ENCODE measurements at places on chromosomes 1 and 21. TPM values are rescaled to one million over a fixed set of nuclear protein-coding genes. Genes with fewer than 3 reads are reported as not detected.

GRCh38 chr1:244352156-244352830, 99.4 kb downstream of the ADSS2 start:
- DNase-seq, result no peak

DNA sequence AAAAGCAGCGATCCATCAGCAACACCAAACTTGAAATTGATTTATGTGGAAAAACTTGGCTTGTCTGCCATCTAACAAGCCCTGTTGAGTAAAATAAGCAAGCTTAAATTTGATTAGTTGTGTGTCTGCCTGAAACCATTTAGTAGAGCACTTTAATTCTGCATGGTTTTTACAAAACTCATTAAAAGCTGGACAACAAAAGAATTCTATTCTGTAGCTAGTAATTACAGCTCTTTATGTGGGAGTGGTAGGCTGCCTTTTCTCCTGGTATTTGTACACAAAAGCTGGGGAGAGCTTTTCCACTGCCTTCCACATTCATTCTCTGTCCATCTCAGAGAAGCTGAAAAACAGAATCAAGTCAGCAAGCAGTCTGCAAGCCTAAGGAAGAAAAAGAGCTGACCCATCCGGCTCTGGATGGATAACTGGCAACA, 1.7 kb downstream of the ETS2 start:
- DNase-seq, result no peak

- DNase-seq, result no peak
Measured at GRCh38 chr1:184536246-184536985, 149.6 kb downstream of the C1orf21 start.

GRCh38 chr1:240100371-240100934, 8.8 kb downstream of the FMN2 start:
- DNase-seq, result no peak

DNA sequence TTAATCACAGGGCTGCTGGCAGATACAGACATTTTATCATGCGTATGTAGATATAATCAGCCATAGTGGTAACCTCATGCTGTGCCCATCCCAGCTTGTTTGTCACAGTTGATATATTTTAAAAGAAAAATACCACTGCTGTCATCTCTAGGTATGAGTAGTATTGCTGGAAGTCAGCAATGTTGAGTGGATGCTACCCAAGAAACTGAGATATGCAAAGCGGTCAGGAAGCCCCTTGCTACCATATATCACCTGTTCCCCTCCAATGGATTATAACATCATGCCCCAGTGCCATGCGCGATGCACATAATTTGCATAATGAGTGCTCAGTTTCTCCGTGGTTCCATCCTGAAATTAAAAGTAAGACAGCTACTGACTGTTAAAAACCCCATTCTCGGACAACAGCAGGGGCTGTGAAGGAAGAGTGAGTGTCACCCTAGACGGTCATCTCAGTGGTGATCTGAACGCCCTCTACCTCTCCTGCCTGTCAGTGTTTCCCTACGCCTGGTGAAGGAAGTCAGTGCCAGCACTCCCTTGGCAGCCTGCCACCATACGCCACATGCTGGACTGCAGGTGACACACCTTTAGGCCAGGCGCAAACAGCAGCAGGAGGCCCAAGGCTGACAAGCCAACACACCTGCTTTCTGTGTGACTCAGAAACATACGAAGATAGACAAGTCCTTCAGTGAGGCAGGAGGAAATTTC, 2.7 kb downstream of the IL10RB start:
- DNase-seq, result peak; percentile 23

GRCh38 chr1:90716552-90717355, at the start of gene BARHL2:
Gene BARHL2 (minus strand): TSS chr1:90717302. CDS start chr1:90717195, 107 bp downstream.
- DNase-seq, result no peak

GRCh38 chr1:223076362-223076761, 66.7 kb downstream of the TLR5 start:
- no peak for DNase-seq

GRCh38 chr1:4650481-4650880, 3.9 kb upstream of the AJAP1 start:
- peak; percentile 76 for DNase-seq

DNA sequence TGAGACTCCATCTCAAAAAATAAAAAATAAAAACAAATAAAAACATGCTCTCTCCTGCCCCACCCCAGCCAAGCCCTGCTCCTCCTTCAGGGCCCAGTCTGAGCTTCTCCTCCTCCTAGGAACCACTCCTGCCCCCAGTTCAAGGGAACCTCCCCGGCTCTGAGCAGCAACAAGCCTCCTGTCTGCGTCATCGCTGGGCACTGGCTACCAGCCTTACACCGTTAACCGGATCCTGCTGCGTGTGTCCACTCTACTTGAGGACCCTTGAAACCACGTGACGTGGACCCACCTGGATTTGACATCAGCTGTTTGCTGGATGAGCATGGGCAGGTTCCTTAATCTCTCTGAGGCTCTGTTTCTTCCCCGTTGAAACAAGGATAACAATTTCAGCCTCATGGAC, 1.6 kb upstream of the TAS1R2 start:
- DNase-seq, result no peak

- no peak for DNase-seq
Measured at GRCh38 chr21:34020983-34021553, 52.3 kb upstream of the MRPS6 start.

GRCh38 chr1:154877370-154877974, 7.4 kb upstream of the KCNN3 start:
- peak; percentile 62 for DNase-seq

DNA sequence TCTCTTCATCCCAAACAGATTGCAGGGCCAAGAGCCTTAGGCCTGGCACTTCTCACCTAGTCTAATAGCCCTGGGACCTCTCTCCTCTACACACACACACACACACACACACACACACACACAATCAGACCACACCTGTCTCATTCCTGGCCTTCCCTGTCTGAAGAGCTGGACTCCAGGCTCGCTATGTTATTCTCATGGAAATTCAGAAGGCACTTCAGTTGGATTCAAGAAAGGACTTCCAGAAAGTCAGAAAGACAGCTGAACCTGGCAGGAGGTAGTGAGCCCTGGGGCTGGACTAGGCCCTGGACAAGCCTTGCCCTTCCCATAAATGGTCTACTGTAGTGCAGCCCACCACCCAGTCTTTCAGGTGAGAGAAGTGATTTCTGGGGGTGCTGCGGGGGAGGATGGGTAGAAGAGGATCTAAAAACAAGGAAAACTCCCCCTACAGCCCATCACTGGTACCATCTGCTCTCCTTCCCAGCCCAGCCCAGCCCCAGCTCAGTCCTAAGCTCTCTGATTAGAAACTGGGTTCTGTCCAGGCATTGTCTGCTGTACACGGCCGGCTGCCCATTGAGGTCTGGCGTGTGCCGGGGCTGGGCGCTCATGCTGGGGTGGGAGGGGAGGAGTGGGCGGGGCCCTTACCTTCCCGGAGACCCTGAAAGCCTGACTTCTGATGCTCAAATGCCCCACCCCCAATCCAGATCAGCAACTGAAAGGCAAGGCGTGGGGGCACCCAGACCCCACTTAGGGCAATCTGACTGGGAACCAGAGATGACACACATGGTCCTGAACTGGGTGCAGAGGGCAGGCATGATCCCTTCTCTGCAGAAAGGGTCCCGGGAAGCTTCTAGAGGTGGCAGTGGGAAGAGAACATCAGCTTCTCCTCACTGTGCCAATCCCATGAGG, 2.5 kb downstream of the KIF21B start:
- DNase-seq, result peak; percentile 55

DNA sequence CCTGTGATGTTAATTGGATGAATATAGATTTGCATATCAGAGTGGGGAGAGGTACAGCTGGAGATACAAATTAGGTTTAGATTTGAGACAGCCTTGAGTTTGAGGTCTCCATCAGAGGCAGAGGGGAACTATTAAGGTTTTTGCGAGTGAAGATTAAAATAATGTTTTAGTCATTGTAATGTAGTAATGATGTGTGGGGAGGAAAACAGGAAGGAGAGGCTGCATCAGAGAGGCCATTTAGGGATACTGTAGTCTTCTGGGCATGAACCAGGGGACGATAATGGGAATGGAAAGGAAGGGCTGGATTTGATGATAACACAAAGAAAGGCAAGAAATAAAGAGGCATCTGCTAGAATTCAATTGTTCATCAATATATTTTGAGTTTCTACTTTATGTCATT, 9.5 kb downstream of the CD84 start:
- DNase-seq, result no peak

DNA sequence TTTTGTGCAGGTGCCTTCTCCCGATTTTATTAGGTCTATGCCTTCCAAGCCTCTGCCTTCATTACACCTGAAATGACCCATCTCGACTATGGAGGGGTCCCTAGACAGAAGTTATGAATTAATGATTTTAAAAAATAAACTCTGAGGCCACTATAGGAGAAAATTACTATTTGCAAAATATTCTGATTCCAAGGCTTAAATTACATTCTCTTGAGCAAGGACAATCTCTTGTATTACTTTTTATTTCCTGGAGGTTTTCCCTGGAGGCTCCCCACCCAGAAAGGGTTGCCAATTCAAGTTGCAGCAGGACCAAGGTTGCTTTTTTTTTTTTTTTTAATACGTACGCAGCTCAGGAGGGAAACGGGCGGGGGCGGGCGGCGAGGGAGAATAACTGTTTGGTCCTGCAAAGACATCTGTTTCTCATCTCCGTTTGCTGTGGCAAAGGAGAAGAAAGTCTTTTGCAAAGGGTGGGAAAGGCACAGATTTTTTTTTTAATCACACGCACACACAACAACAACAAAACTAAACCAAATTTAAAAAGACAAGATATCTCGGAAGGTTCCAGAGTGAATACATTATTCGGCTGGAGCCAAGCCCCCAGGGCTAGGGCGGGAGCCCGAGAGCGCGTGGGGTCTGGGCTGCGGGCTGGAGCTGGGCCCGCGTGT, 618 bp upstream of the SERTAD4 start:
- DNase-seq, result peak; percentile 63

DNA sequence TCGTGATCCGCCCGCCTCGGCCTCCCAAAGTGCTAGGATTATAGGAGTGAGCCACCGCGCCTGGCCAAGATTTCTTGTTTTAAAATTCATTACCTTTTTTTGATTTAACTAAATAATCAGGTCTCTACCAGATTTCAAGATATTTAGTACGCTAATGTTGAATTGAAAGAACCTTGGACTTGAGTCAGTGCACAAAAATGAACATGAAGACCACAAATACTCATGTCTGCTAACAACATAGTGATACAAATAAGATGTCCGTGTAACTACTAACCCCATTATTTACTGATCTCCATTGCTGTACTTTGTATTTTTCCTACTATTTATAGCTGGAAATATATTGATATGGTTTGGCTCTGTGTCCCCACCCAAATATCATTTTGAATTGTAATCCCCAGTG, 16.4 kb downstream of the MPZL1 start:
- no peak for DNase-seq

DNA sequence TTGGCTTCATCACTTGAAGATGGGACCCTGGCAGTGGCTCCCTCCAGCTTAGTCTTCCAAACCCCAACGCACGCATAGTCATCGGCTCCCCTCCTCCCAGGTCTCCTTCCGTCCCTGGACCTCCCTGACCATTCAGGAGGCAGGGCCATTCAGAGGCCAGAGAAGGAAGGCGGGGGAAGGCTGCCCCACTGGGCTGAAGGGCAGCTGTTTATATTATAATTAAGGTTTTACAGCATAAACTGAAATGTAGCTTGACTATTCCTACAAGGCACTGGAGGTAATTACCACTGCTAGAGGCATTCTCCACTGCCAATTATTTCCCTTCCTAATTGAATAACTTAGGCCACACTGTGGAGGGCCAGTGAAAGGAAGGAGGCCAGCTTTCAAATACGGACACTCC, 170.6 kb upstream of the PROX1 start:
- DNase-seq, result no peak

WARS2 gene
- total RNA-seq, result 22.7 TPM

KNCN gene
- not detected for total RNA-seq

ANGPTL1 gene
- total RNA-seq, result not detected

Data from Daoy (cell line).